ENCODE measurements at places on chromosomes 6 and 20. TPM values are rescaled to one million over a fixed set of nuclear protein-coding genes. Genes with fewer than 3 reads are reported as not detected.

GRCh38 chr6:143050509-143050908 is 10.2 kb upstream of the AIG1 start:
- DNase-seq: no peak

DNA sequence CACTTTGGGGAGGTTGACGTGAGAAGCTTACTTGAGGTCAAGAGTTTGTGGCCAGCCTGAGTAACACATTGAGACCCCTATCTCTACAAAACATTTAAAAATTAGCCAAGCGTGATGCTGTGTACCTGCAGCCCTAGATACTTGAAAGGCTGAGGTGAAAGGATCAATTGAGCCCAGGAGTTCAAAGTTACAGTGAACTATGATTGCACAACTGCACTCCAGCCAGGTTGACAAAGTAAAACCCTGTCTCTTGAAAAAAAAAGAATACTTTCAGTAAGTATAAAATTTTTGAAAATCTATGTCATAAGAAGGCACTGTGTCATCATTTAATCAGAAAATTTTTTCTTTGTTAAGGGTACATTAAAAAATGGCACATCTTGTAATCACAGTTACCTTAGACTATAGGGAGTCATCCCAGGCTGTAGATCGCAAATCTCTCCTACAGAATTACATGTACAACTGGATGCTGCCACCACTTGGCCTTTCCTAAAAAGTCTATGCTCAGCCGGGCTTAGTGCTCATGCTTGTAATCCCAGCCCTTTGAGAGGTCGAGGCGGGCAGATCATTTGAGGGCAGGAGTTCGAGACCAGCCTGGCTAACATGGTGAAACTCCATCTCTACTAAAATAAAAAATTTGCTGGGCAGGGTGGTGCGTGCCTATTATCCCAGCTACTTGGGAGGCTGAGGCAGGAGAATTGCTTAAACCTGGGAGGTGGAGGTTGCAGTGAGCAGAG is 17.0 kb upstream of the MRS2 start:
- no peak for DNase-seq

- no peak for DNase-seq
These were observed 1.3 kb downstream of the FLOT1 start for GRCh38 chr6:30741063-30741779.

- no peak for DNase-seq
These were observed 61.0 kb upstream of the ZMYND8 start for GRCh38 chr20:47417245-47418068.

The TNNC2 gene
- 4.6 TPM for total RNA-seq

DNA sequence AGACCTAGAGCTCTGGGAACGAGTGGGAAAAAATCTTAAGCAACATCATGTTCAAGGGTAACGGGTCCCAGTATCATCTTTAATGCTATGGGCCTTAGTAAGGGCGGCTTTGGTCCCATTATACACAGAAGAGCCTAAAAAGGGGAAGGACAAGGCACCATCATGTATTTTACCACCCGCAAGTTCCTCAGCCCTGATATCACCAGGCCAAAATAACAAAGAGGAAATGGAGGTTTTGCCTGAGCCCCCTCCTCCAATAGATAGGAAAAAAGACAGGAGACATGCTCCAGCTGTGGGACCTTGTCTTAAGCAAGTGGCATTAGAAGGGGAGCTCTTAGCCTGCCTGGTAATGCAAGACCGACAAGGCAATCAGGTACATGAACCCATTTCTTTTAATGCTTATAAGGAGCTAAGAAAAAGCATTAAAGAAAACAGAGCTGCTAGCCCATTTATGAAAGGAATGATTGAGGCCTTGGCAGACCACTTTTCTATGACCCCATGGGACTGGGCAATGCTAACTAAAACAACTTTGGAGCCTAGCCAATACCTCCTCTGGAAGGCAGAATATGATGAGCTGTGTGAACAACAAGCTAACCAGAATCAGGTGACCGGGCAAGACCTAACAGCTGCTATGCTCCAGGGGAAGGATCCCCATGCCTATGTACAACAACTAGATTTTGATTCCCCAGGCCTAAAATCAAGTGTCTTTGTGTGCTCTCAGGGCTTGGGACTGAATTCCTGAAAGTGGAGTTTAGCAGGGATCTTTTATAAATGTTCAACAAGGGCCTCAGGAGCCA is 23.2 kb downstream of the HLA-DPA1 start:
- DNase-seq: no peak

GRCh38 chr6:76861403-76861802 is 601.9 kb downstream of the HTR1B start:
- no peak for DNase-seq

The SLC17A2 gene
- total RNA-seq: not detected

DNA sequence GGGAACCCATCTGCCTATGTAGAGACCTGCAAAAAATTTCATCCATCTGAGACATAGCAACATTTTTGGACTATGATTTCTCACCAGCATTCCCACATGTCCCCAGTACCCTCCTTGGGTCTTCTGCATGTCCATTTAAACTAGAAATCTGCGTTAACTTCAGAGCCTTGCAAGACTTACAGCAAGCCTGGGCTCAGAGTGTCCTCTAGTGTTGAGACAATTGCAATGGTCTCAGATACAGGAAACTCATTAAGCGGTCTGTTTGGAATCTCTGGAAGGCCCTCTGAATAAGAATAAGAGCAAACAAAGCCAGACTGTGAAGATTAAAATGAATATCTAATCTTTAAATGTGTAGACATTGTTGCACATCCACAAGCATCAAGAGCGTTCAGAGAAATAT is 20.5 kb upstream of the PI3 start:
- DNase-seq: no peak

The ZC2HC1B gene
- total RNA-seq: not detected

The DEFB126 gene
- total RNA-seq: not detected
